SK-N-MC (cell line): ENCODE measurements at places on chromosomes 4 and X.

- DNase-seq = no peak
Observed at GRCh38 chr4:25075129-25075528, 44.4 kb upstream of the LGI2 start.

- no peak for DNase-seq
Observed at GRCh38 chr4:133156096-133156495, 7.0 kb downstream of the PCDH10 start.

DNA sequence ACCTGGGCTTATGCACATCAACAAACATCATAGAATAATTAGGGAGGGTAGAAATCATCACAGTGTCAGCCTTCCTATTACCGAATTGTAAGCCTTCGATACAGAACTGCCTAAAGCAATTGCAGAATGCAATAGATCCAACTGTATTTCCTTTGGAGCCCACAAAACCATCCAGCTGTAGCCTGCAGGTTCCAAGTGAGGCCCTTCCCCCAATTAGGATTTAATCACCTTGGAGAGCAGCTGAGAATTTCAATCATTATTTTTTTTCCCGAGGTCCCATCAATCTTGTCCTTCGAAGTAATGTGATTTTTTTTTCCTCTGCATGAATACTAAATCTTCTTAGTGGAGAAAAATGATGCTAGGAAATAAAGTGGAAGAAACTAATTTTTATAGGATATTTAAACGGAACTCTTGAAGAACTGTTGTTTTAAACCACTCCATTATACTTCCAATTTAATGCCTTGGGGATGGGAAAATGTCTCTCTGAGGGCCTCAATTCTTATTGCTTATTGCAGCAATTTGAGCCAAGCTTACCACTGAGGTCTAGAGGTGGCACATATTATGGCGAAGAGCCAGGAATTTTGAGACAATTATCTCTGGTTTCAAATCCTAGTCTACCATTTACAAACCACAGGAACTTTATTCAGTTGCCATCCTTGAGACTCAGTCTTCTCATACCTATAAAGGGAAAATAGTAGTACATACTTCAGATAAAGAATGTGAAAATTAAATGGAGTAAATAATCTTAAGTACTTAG, 953.4 kb upstream of the IGFBP7 start:
- peak; percentile 6 for DNase-seq

- DNase-seq = no peak
Observed at GRCh38 chrX:6223516-6223915, 5.2 kb downstream of the NLGN4X start.

DNA sequence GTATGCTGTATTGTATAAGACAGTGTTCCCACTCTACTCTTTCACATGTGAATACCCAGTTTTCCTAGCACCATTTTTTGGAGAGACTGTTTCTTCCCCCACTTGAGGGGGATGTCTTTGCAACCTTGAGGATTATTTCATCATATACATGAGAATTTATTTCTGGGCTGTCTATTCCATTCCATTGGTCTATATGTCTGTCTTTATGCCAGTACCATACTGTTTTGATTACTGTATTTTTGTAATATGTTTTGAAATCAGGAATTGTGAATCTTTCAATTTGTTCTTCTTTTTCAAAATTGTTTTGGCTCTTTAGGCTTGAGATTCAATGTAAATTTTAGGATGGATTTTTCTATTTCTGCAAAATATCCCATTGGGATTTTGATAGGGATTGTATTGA, 15.8 kb upstream of the LHFPL1 start:
- no peak for DNase-seq

- DNase-seq = no peak
Observed at GRCh38 chrX:13605611-13606010, 36.2 kb downstream of the EGFL6 start.

DNA sequence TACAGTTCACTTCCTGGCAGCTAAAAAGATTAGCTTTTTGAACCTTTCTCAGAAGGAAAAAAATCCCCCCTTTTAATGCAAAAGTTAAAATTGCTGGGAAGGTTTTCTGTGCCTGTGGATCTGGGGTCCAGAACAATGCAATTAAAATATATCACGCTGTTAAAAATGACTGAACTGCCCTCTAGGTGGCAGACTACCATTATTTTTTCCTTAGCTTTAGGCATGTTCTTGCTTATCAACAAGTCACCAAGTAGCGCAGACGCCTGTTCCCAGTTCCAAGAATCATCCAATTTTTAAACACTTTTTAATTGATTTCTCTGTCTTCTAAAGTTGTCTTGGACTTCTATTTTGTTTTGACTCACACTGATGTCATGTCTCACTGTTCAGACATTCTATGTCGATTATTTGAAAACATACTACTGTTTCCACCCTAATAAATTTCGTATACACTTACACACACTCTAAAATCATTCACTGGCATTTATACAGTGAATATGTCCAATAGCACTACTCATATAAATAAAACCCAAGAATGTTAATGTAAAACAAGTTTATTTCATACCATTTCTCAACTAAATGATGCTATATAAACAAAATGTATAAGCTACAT, 661.6 kb downstream of the RAPGEF2 start:
- no peak for DNase-seq

DNA sequence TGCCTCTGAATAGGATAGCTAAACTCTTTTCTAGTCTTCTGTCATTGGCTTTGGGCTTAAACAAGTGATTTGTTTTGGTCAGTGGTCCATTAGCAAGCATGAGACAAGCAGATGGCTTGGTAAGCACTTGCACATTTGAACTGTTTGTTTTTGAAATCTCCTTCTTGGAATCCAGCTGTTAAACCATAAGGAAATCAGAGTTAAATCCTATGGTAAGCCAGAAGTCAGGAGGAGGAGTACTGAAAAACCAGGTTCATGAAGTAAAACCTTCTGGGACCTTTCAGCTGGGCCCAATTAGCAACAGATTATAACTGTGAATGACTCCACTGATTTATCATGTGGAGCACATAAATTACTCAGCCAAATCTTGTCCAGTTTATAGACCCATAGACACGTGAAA, 1042.5 kb upstream of the PABPC4L start:
- no peak for DNase-seq

DNA sequence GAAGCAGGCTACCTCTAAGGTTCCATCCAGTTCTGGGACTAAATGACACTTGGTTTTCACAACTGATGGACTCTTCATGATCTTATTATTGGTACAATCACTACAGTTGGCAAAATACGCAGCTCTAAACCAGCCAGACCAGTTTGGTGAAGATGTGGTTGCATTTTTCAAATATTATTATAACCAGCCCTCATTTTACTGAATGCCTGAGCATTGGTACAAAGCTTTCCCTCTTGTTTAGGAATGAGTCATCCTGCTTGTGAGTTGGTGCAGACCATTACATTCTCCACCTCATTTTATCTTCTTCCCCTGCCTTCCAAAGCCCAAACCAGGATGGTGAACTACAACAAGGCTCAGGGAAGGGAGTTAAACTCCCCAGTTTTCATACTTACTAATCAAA, 223.1 kb downstream of the KDR start:
- no peak for DNase-seq

GRCh38 chrX:6021316-6022091, 207.2 kb downstream of the NLGN4X start:
- no peak for DNase-seq

GRCh38 chr4:182683661-182684060, 233.5 kb downstream of the DCTD start:
- DNase-seq = no peak

DNA sequence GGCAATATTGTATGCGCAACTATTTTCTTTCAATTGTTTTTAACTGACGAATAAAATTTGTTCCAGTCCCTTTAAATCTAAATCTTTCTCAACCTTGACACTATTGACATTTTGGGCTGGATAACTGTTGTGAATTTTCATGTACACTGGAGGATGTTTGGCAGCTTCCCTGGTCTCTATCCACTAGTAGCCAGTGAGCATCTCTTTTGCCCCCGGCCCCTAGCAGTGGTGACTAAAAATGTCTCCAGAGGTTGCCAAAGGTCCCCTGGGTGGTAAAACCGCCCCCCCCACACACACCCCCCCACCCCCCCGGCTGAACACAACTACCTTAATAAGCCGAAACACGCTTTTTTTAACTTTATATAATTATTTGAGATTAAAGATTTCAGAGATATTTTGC, 514 bp downstream of the FANCB start:
- DNase-seq = no peak

GRCh38 chr4:36332023-36332781, 50.8 kb downstream of the DTHD1 start:
- no peak for DNase-seq

DNA sequence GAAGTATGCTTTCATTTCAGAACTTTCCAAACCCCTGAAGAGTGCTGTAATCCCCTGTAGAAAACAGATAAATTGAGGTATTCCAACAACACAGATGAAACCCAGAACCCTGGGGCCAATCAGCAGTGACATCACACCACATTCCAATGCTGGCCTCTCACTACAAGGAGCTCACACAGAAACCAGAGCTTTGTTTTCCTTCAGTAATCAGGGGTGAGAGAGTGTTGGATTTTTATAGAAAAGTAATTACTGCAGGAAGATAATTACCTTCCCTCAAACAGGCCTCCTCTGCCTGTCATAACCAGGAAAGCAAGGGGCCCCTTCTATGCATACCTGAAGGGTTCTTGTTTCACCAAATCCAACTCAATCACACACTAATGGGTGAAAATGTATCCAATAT, 246.2 kb downstream of the SCFD2 start:
- DNase-seq = no peak

GRCh38 chr4:47519239-47519883, 34.3 kb downstream of the ATP10D start:
- DNase-seq = no peak

GRCh38 chrX:151776181-151776731, 41.7 kb downstream of the CNGA2 start:
- no peak for DNase-seq

- DNase-seq = no peak
Observed at GRCh38 chr4:180333162-180333561, 1910.0 kb upstream of the TENM3 start.

DNA sequence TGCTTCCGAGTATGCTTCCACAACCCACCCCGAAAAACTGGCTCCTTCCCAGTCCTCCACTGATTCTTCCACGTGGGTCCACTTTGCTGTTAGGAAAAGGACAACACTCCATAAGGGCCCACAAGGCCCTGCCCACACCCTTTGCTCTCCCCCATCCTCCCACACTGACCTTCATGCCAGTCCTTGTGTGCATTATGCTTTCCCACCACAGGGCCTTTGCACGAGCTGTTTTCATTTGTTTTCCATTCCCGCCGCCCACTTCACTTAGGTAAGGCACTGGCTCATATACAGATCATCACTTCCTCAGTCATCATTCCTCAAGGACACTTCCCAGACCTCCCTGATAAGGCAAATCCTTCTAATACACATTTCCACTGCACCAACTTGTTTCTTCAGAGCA, 16.8 kb upstream of the SEL1L3 start:
- no peak for DNase-seq

DNA sequence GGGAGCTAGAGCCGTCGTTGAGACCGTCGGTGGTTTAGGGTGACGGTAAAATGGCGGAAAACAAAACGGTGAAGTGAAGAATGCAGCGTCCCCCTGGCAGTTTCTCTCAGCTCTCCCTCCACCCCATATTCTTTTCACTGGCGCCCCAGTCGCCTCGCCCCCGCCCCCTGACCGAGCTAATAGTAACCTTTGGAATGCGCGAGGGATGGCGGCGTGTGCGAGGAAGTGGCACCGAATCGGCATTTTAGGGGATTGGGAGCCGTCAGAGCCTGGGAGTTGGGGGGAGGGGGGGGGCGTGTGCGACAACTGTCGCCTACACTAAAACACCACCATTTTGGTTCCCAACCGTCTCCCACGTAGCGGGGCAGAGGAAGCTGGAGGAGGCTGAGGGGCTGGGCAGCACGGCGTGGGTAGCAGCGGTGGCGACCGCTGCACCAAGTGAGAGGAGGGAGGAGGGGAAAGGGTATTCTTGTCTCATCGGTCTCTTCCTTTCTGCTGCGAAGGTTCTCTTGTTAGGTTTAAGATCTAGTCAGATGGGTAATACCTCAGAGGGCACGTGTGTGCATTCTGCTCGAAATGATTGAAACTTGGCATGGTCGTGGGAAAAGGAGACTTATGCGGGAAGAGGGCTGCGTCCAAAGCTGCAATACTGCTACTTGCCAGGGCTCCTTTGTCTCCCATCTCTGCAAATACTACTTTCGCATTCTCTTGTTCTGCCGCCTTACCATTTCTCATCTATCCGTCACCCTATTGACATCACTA, 840 bp downstream of the ZNF711 start:
- no peak for DNase-seq

DNA sequence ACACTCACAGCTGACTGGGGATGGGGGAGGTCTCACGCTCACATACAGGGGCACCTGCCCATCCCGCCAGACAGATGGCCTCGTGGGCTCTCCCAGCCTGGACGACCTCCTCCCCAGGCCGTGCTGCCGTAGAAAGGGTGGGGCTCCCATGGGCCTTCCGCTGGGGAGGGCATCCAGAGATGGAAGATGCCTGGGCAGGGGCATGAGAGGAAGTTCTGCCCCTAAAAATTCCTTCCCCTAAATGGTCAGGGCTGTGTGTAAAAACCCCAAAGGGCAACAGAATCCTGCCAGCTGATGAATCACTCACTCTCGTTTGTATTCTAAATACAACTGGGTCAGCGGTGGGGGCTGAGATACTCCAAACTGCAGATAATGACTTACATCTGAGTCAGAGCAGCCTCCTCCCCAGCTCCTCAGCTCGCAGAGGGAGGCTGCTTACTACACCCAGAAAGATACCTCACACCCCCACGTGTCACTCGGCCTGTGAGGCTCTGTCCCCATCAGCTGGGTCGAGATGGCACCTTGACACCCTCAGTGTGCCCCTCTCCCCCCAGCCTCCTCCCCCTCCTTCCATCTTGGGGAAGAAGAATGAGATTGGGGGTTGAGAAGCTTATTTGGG, 10.1 kb downstream of the WDR1 start:
- no peak for DNase-seq

DNA sequence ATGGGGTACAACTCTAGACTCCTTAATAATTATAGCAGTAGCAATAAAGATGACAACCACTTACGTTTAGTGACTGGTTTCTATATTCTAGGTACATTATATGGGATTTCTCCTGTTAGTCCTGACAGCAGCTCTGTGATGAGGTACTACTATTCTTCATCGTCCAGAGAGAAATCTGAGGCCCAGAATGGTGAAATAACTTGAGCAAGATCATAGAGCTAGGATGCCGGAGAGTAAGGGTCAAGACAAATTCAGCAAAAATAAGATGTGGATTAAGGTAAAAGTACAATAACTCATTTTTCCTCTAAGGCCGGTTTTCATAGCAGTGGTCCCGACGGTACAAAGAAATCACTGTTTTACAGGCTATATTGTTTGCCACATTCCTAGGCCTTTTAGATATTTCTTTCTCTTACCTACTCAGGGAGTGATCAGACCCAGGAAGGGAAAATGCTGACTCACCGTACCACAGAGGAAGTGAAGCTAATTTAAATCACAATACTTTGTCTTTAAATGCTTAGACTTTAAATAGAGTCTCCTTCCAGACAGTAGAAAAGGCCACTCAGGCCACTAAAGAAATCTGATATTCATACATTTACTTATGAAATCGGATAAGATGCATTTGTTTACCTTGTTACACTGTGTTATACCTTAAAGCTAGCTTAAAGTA, 2023.0 kb upstream of the AGA start:
- peak; percentile 50 for DNase-seq
